D721Med (cell line): ENCODE measurements at places on chromosomes 11 and 22.

GRCh38 chr11:12007769-12008737 is at the start of gene DKK3:
TSS of gene DKK3 (minus strand) at chr11:12008626. CDS start at chr11:12008582, 44 bp downstream.
- DNase-seq = no peak

DNA sequence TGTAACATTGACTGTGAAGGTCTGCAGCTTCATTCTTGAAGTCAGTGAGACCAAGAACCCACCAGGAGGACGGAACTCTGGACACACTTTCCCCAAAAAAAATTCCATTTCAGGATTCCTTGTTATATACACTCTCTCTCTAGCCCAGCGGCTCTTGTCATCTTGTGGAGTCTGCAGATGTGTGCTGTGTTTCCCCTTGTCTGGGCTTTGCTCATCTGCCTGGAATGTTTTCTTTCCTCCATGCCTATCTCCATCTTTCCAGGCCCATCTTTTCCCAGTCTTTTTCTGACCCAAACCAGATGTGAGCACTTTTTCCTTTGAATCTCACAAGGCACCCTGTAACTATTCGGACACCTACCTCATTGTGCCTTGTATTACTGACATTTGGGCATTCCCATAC is 5.1 kb upstream of the DRG1 start:
- DNase-seq = no peak

DNA sequence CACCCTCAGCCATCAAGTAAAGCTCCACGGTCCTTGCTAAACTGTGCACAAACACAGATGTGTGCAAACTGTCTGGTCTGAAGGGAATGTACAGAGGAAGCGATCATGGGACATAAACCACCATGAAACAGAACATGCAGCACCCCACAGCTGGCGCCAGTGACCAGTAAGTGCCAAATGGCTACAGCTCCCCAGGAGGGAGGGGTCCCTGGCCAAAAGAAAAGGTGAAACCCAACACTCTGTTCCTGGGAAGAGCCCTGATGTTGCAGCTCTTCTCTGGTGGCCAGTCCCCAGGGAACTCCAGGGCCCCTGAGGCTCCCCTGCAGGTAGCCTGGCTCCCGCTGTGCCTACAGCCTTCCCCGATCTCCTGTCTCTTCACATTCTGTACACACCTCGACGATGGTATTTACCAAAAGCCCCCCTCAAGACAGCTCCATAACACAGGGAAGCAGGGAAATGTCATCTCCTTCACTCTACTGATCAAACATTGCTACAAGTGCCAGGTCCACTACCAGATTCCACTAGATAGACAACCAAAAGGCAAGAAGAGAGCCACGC is 2.9 kb downstream of the DGCR6L start:
- DNase-seq = no peak

DNA sequence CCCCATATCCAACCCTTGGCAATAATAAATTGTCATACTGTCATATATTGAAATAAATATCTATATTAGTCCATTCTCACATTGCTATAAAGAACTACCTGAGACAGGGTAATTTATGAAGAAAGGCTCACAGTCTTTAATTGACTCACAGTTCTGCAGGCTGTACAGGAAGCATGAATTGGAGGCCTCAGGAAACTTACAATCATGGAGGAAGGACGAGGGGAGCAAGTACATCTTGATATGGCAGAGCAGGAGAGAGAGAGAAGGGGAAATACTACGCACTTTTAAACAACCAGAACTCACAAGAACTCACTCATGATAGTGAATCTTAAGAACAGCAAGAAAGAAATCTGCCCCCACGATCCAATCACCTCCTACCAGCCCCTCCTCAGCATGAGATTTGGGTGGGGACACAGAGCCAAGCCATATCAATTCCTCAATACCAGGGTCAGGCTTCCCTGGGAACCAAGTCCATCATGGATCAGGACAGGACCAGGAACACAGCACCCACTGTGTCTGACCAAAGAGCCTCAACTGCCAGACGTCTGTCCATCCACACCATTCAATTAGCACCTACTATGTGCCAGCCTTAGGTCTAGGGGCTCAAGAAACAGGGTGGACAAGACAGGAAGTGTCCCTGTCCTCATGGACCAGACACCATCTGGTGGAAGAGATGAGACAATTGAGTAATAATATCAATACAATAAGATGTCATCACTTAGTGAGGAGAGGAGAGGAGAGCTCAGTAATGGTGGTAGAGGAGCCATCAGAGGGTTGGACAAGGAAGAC is 56.9 kb upstream of the TOP3B start:
- no peak for DNase-seq

GRCh38 chr11:662689-663274 is 25.7 kb downstream of the DRD4 start:
- no peak for DNase-seq

DNA sequence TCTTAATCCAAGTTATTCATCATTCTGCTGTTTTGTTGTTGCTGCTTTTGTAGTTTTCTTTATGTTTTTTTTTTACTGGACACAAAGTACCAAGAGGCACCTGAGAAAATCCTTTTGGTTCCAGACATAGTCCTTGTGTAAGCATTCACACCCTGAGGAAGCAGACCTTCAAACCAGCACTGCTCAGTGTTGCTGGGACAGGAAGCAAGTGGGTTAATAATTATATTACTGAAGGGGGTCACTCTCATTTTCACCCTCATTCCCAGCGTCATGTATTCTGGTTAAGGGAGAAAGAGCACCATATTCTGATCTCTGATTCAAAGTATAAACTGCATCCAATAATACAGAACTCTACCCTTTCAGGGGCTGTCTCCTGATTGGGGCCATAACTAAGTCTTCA is 5.9 kb upstream of the ALKBH3 start:
- DNase-seq = no peak

GRCh38 chr11:6437423-6437822 is 3.4 kb downstream of the HPX start:
- DNase-seq = no peak

DNA sequence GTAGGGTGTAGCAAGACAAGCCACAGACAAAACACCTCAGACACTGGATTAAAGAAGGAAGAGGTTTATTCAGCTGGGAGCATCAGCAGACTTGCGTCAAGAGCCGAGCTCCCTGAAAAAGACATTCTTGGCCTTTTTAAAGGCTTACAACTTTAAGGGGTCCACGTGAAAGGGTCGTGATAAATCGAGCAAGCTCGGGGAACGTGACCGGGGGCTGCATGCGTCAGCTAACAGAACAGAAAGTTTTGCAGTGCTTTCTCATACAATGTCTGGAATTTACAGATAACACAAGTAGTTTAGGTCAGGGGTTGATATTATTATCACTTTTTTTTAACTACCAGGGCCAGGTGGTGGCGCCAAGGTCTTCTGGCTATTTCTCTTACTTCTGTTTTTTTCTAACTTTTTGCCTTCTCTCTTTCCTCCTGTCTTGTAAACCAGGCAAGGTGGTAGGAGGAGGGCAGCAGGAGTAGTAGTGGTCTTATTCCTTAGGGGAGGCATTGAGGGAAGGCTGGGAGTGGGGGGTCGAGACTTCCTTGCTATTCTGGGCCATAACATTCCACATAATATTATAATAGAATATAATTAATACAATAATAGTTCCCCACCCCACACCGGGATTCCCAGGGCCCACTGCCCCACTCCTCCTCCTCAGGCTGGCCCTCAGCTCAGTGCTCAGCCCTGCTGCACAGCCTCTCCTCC is 587 bp upstream of the ALDH3B1 start:
- no peak for DNase-seq

- no peak for DNase-seq
Measured at GRCh38 chr11:66835768-66836405, 7.4 kb upstream of the RCE1 start.

DNA sequence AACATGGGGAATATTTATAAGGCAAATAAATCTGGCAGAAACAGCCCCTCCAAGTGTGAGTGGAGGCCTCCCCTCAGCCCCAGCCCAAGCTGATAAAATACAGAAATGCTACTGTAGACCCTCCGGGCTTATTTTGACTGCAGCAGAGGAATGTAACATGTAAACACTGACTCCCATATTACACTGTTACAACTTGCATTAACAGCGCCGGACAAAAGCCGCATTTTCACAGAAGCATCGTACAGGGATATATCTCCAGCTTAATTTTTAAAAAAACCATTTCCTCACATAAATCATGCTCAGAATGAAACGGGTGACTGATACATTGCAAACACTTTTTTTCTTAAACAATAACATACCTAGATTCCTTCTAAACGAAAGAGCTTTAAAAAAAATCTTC is 36.6 kb upstream of the COMT start:
- DNase-seq = no peak

DNA sequence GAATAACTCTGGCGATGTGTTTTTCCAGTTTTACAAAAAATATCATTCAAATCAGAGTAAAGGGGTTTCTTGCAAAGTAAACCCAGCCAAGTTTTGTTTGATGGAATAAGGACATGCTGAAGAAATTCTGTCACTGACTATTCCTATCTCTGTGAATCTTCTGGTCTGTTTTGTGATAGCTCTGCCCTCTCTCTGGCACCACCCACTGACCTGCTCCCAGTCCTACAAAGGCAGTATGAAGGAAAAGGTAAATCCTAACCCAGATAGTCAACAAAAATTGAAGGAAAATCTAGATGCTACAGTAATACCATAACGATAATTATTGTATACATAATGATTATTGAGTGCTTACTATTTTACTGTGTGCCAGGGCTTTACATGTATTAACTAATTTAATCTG is 76.3 kb upstream of the TP53AIP1 start:
- DNase-seq = no peak

- no peak for DNase-seq
Measured at GRCh38 chr22:36335621-36336020, 52.1 kb downstream of the MYH9 start.

GRCh38 chr11:81569999-81570398 is 1163.7 kb downstream of the FAM181B start:
- DNase-seq = no peak

GRCh38 chr11:57124917-57125316 is 56.8 kb upstream of the LRRC55 start:
- DNase-seq = no peak

GRCh38 chr11:13269775-13270174 is 7.8 kb upstream of the BMAL1 start:
- no peak for DNase-seq

DNA sequence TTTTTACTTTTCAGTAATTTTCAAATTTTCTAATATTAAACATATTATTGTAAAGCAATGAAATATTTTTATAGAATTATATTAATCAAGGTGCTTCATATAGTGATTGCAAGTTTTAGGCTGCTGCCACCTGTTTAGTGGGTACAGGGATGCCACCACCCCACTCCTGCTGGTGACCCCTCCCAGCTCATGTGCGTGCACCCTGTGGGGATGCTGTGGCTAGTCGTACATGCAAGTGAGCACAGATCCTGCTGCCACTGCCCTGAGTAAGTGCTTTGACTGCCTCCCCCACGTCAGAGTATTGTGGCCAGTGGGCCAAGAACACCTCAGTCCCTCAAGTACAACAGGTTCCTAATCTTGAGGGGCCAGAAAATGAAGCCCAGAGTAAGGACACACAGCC is 320.1 kb upstream of the DDI1 start:
- no peak for DNase-seq

DNA sequence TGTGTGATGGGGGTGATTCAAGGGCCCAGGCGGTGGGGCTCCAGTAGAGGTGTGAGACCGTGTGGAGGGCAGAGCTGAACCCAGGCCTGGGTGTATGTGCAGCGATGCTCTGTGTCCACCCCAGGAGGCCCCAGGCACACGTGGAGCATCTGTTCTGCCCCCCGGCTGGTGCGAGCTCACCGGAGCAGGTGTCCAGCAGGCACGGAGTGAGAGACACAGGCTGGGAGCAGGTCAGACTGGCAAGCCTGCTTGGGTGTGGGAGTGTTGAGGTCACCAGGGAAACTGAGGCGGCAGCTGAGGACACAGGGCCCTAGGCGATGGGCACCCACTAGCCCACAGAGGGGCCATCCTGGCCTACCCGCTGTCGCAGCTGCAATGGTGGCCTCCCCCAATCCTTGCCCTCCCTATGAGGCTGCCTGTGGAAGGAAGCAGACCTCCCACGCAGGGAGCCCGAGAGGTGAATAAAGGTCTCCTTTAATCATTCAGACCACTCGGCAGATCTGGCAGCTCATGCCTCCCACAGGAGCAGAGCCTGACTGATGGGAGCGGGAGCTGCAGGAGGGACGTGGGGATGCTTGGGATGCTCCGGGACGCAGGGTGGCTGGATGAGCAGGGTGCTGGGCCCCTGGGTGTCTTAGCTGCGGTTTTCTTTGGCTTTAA is 1165.1 kb downstream of the BRD1 start:
- no peak for DNase-seq

DNA sequence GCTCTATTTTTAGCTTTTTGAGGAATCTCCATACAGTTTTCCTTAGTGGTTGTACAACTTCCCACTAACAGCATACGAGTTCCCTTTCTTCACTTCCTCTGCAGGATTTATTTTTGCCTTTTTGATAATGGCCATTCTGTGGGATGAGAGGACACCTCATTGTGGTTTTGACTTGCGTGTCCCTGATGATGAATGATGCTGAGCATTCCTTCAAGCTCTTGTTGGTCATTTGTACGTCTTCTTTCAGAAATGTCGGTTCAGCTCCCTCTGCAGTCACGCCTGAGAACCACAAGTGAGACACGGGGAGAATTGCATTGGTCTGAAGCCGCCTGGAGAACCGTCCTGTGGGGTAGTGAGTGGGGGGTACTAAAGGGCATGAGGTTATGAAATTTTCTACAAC is 2.0 kb upstream of the KRTAP5-10 start:
- DNase-seq = no peak

DNA sequence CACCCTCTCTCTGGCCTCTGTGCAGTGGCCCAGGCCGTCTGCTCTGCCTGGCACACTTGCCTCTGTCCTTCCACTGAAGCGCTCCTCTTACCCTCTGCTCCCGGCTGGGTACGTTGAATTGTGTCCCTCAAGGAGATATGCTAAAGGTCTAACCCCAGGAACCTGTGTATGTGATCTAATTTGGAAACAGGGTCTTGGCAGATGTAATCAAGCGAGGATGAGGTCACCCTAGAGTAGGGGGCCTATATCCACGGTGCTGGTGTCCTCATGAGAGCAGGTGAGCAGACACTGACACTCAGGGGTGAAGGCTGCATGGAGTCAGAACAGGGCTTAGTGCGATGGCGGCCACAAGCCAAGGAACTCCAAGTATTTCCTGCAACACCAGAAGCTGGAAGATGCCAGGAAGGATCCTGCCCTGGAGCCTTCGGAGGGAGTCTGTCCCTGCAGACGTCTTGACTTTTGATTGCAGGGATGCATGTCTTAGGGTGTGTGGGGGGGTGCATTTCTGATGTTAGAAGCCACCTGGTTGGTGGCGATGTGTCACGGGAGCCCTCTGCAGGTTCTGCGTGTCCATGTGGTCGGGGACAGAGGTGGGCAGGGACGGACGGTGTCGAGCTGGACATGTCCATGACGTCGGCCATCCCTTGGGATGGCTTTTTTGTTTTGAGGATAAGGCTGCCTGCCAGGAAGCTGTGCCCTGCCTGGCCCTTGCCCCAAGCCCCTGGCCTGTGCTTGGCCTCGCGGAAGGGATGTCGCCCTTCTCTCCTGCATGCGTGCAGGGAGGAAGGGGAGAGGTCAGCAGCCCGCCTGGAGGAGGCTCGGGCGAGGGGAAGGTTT is 68.6 kb downstream of the LRP5 start:
- no peak for DNase-seq

DNA sequence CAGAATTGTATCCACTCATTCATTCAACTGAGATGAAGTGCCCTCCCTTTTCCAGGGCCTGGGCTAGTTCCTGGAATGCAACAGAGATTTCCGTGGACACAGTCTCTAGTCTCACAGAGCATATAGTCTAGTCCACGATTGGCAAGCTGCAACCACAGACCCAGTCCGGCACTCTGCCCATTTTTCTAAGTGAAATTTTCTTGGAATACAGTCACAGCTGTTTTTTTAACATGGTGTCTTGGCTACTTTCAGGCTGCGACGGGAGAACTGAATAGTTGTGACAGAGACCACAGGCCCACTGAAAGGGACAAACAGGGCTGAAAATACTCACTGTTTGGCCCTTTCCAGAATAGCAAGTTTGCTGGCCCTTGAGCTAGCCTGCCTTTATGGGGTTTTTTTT is 29.2 kb downstream of the ALG12 start:
- DNase-seq = no peak
